ENCODE measurements at places on chromosomes 1 and 21. TPM values are rescaled to one million over a fixed set of nuclear protein-coding genes. Genes with fewer than 3 reads are reported as not detected.

The BTBD8 gene
- 2.7 TPM for total RNA-seq

The PGLYRP4 gene
- total RNA-seq: not detected

The PLXNA2 gene
- 0.26 TPM for total RNA-seq

The GPR37L1 gene
- not detected for total RNA-seq

The VAMP3 gene
- total RNA-seq: 16.7 TPM

Measured in activated naive CD4-positive, alpha-beta T cell treated with anti-CD3 and anti-CD28 coated beads for 36 hours (primary cell).